Suppressor macrophage treated with lipopolysaccharide for 1 hour (primary cell): ENCODE measurements at places on chromosomes 7 and 10.
A peak's percentile ranks its signal among the peaks of the same experiment; 100 is the strongest.

DNA sequence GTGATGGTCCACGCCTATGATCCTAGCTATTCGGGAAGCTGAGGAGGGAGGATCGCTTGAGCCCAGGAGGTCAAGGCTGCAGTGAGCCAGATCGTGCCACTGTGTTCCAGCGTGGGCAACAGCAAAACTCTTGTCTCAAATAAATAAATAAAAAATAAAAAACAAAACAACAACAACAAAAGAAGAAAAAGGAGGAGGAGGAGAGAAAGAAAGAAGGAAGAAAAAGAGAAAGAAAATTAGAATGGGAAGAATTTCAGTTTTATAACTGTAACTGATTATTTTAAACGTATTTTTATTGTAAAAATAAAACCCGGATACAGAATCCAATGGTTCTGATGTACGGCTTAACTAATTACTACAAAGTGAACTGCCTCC lies 37.2 kb upstream of the PSAP start:
- DNase-seq, result no peak

DNA sequence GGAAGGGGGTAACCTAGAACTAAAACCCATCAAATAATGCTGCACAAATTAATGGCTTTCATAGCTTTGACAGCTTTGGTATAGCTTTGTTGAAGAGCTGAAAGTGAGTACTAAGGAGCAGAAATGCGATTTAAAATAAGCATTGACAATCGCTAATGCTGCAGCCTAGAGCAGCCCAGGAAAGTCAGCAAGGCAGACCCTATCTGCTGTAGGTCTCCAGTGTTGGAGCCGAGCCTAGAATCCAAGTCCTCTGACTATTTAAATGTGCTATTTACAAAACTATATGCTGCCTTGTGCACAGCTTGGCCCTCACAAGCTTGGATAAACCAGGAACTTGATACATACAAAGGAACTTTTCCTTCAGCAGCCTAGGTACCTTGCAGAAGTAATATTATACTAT lies 64.9 kb upstream of the ASAH2 start:
- DNase-seq, result no peak

- no peak for DNase-seq
Observed at GRCh38 chr10:92997620-92998019, 63.0 kb upstream of the CYP26C1 start.

- DNase-seq, result peak; percentile 87
Observed at GRCh38 chr10:103696411-103697145, 158.8 kb downstream of the SH3PXD2A start.

- DNase-seq, result no peak
Observed at GRCh38 chr10:60446851-60447250, 57.2 kb upstream of the ANK3 start.

DNA sequence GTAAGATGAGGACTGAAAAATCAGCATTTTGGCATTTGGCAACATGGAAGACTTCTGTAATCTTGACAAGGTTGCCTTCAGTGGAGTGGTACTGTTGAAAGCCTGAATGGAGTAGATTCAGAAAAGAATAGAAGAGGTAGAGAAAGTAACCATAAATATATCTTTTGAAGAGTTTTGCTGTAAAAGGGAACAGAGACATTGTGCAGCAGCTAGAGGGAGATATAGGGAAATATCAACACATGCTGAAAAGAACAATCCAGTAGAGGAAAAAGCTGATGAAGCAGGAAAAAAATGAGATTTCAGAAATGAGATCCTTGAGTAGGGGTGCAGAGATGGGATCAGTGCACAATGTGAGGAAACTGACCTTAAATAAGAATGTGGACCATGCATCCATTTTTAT lies 60.0 kb downstream of the RAPGEF5 start:
- DNase-seq, result no peak

DNA sequence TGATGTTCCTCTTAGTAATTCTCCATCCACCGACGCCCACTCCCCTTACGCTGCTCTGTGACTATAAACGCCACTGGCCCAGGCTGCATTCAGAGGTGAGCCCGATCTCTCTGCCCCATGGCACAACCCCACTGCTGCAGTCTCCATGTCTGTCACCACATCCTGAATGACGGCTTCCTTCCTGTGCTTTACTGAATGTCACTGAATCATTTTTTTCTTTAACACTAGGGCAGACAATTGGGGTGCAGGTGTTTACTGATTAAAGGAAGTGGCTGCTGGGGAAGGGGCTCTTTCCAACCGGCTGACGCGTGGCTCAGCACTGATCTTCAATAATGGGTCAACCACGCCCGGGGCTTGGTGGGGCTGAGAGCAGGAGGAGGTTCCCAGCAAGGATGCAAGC lies 208.3 kb downstream of the USP6NL start:
- DNase-seq, result peak; percentile 2
